ENCODE measurements at places on chromosomes 2 and 18. TPM values are rescaled to one million over a fixed set of nuclear protein-coding genes. Genes with fewer than 3 reads are reported as not detected.

- no peak for DNase-seq
Measured at GRCh38 chr2:15580451-15580850, 11.2 kb upstream of the DDX1 start.

- DNase-seq = no peak
Measured at GRCh38 chr2:157321466-157321865, 4.2 kb downstream of the ERMN start.

DNA sequence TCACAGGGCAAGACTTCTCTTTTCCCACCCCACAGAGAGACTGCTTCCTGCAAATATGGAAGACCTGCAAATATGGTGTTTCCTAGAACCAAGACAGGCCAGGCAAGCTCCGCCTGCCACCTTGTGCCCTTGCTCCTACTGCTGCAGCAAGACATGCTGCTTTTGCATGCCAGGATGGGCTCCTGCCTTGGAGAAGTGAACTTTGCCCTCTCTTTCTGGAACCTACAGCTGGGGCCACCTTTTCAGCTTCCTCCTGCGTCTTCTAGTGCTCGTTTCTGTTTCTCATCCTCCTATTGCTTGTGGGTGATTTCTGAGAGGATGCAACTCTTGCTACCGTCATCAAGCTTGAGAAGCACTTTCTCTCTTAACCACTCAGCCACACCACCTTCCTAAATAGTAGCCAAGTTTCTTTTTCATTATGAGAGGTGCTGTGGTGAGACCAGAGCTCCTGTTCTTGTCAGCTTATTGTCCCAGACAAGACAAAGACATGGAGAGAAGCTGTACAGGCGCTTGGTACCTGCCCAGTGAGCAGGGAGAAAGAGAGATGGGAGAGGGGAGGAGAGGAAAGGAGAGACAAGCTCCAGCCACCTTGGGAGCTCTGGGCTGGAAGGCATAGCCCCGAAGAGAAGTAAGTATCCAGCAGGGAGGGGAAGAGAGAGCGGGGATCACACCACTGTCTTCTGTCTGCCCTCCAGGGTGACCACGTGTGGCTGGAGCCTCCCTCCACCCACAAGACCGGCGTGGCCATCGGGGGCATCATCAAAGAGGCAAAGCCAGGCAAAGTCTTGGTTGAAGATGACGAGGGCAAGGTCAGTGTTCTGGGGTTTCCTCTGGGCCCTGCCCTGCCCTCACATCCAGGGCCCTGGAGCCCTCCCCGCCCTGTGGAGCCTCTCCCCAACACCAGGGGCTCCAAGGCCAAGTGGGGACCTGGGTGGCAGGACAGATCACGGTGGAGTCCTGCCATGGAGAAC is 28.3 kb downstream of the MYO7B start:
- DNase-seq = no peak

GRCh38 chr18:49560624-49561288 is 1.1 kb upstream of the LIPG start:
- no peak for DNase-seq

DNA sequence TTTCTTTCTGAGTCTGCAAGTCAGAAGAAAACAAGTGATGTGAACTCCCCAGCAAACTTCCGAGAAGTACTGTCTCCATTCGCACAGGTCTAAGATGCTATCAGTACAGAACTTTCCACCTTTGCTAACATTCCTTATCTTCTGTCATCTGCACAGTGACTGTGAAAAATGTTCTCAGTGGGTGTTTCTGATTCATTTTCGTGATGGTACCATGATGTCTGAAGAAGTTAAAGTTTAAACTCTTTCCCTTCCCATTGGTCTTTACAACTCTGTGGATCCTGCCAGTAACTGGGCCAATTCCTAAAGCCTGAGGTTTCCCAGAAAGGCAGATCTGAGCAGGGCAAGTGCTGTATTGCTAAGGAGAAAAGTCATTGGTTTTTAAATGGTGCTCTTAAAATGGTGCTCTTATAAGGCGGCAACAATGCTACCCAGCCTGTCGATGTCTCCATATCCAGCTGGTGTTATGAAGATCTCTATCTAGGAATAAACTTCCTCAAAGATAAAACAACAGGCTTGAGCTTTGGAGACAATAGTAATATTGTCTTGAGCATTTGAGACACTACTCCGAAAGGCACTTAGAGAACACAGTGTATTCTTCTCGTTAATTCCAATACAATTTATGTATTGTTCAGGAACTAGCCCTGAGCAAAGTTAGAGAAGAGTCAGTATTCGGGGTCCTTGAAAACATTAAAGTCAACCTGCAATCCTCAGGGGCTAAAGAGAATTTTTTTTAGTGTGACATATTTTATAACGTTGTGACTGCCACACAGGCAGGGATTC is 232.3 kb downstream of the OSR1 start:
- no peak for DNase-seq

- DNase-seq = no peak
Measured at GRCh38 chr2:195299600-195299999, 357.4 kb upstream of the SLC39A10 start.

DNA sequence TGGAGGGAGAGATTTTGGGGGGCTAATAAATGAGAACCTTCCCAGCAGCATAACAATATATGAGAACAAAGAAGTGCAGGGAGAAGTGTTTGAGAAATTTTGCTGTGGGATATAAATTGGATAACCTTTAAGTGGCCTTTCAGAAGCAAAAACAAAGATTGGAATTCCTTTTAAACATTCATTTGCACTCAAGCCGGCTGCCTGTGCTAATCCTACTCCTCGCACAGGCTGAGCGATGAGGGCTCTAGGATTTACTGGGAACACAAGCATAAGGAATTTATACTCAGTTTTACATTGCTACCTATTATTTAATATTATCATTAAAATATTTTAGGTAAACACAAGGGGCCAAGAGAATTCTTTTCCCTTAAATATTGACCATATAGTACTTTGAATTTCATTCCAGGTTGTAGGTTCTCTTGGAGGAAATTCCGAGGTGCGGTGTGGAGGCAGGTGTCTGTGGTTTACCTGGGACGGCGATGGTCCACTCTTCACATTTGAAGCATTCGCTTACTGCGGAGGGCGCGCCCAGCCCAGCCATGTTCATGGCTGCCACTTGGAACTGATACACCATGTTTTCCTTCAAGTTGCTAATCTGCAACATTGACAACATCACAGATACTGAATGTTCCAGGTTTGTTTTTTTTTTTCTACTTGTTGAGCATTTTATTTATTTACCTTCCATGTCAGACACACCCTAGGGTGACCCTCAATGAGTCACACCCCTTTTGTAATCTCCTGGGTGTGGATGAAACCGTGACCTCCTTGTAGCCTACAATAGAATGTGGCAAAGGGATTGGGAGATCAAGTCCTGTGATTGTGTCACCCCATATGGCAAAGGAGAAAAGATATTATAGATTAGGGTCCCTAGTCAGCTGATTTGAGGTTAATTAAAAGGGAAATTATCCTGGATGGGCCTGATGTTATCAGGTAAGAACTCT is 100.1 kb downstream of the MYOM1 start:
- DNase-seq = no peak

DNA sequence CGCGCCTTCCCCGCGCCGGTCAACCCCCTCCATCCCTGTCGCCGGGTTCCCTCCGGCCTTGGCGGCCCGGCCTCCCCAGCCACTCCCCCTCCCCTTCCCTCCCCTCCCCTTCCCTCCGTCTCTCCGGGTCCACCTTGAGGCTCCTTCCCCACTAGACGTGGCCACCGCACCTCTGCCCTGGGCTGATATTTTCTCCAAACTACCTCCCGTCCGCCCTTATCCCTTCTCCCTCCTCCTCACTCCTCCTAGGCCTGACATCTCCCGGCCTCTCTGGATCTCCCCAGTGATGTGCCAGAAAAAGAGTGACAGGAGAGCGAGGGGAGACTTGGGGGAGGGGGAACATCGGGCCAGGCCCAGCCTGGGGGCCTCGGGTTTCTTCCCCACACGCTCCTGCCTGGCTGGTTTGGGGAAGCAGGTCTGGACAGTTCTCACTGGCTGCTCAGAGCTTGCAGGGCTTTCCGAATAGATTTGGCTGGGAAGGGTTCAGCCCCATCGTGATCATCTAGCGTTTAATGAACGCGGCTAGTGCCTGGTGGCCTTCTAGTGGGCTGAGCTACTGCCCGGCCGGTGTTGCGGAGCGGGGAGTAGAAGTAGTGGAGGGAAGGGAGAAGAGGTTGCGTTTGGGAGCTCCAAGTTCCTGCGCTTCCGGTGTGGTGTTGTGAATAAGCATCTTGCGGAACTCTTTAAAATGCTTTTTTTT is 641 bp downstream of the MAPRE3 start:
- DNase-seq = no peak

- DNase-seq = no peak
Measured at GRCh38 chr2:46490521-46491141, 11.3 kb downstream of the TMEM247 start.

GRCh38 chr2:33366473-33366872 is 110.0 kb upstream of the RASGRP3 start:
- DNase-seq = no peak

TMEM163 gene
- not detected for total RNA-seq

ZNF396 gene
- total RNA-seq = 2.5 TPM

MTX2 gene
- 33.5 TPM for total RNA-seq

MGAT4A gene
- 10.1 TPM for total RNA-seq

Data from suprapubic skin (tissue), 4 donors.